ENCODE measurements at places on chromosomes 1 and 21.

- DNase-seq = no peak
These were observed 301 bp upstream of the NUDT17 start for GRCh38 chr1:145845144-145845513.

- DNase-seq = no peak
These were observed 300.3 kb downstream of the DSCAM start for GRCh38 chr21:40546647-40547046.

GRCh38 chr1:229882621-229883020 is 184.4 kb upstream of the GALNT2 start:
- no peak for DNase-seq

DNA sequence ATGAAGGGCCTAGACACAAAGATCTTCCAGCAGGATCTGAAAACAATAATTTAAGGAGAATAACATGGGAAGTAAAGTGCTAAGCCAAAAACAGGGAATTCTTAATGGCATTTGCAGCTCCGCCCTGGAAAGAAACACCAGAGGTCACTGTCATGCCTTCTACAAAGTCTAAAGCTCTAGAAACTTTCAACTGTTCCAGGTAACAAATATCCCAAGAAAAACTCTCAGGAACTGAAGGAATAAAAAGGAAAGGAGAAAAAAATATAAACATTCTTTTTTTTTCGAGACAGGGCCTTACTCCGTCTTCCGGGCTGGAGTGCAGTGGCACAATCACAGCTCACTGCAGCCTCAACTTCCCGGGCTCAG is 13.2 kb downstream of the ZC3H12A start:
- no peak for DNase-seq

- DNase-seq = no peak
These were observed 75.7 kb downstream of the PHTF1 start for GRCh38 chr1:113683384-113684152.

- no peak for DNase-seq
These were observed 110.9 kb upstream of the IFFO2 start for GRCh38 chr1:19067182-19067911.

- DNase-seq = no peak
These were observed 27.2 kb downstream of the ETNK2 start for GRCh38 chr1:204124639-204125038.

GRCh38 chr1:177983077-177983476 is 13.2 kb upstream of the SEC16B start:
- no peak for DNase-seq

DNA sequence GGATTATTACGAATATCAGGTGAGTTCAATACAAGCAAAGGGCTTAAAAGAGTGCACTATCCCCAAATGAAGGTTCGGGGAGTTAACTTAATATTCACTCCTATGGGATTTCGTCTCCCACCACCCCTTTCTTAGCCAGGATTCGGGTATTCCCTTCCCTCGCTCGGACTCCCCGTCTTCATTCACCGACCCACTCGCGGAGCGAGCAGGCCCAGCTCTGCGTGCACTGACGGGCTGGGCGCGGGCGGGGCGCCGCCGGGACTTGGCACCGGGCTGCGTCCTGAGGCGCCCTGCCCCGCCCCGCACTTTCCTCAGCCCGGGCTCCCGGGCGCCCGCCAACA is 7.7 kb upstream of the MPZL1 start:
- no peak for DNase-seq

GRCh38 chr21:42542196-42542595 is 28.5 kb downstream of the SLC37A1 start:
- DNase-seq = no peak

- DNase-seq = no peak
These were observed 21.0 kb downstream of the PLXNA2 start for GRCh38 chr1:208223136-208223535.

DNA sequence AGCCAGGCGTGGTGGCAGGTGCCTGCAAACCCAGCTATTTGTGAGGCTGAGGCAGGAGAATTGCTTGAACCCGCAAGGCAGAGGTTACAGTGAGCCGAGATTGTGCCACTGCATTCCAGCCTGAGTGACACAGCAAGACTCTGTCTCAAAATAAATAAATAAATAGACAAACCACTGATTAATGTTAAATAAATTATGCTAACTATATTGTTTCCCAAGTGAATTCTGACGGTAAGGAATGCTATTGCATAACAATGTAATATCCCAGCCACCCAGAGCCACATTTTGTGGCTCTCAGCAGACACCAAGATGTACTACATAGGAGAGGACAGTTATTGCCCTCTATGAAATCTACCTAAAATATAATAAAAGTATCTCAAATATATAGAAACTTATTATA is 55.4 kb downstream of the LPGAT1 start:
- DNase-seq = no peak

- DNase-seq = no peak
These were observed 40.5 kb upstream of the PROX1 start for GRCh38 chr1:213947200-213947801.

DNA sequence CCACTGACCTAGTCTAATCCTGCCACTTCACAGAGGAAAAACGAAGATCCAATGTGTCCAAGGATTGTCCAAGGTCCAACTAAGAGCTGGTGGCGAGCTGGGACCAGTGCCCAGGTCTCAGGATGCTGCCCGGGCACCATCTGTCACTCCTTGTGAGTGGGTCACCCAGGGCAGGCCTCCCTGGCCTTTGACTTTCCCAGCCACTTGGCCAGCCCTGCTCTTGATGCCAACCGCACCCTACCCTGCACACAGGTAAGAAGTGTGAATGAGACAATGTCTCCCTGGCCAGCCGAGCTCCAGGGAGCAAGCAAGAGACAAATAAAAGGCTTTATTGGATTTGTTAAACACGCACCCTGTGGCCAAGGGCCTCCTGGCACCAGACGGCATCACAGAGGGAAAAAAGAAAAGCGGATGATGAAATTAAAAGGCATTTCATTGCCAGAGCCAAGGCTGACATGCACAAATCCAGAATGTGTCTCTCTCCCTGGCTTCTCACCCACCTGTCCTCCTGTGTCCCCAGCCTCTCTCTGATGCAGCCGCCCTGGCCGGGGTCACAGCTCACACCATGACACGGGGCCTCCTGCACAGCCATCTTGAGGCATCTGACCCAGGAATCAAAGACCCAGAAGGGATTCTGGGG is 72.8 kb downstream of the CAMK2N1 start:
- DNase-seq = no peak

- no peak for DNase-seq
These were observed 73.2 kb downstream of the ADGRL2 start for GRCh38 chr1:81873946-81874345.

- no peak for DNase-seq
These were observed 2.0 kb downstream of the FRRS1 start for GRCh38 chr1:99764439-99764838.

GRCh38 chr1:192869308-192869940 is 60.6 kb downstream of the RGS2 start:
- DNase-seq = no peak

GRCh38 chr1:200628223-200628881 is 7.8 kb upstream of the KIF14 start:
- DNase-seq = no peak
